ENCODE measurements at places on chromosomes 6 and 20.

DNA sequence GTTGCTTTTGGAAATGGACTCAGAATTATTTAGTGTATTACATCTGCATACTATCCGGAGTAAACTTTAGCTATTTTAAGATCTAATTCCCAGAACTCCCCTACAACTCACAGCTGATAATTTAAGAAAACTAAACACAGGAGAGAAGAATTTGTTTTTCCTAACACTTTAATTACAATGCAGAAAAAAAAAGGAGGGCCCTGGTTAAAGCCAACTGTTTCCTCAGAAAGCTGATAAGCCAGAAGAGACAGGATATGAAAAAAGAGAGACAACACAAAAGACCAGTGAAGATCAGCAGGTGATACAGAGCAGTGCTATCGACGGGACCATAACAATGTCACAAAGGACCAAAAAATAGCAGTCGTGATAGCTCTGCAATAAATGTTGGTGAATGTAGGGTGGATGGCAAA, 5.8 kb downstream of the IFNGR1 start:
- no peak for DNase-seq

GRCh38 chr6:36387440-36388303, at the start of gene ETV7:
TSS of gene ETV7 (minus strand) at chr6:36387669. CDS start at chr6:36387541, 128 bp downstream.
- peak; percentile 18 for DNase-seq

- DNase-seq = no peak
Measured at GRCh38 chr6:164034602-164035140, 620.2 kb downstream of the QKI start.

- no peak for DNase-seq
Measured at GRCh38 chr20:16654858-16655535, 74.8 kb upstream of the SNRPB2 start.

- no peak for DNase-seq
Measured at GRCh38 chr6:51005779-51006178, 187.1 kb downstream of the TFAP2B start.

GRCh38 chr6:87756858-87757257, 54.8 kb upstream of the AKIRIN2 start:
- DNase-seq = peak; percentile 14

DNA sequence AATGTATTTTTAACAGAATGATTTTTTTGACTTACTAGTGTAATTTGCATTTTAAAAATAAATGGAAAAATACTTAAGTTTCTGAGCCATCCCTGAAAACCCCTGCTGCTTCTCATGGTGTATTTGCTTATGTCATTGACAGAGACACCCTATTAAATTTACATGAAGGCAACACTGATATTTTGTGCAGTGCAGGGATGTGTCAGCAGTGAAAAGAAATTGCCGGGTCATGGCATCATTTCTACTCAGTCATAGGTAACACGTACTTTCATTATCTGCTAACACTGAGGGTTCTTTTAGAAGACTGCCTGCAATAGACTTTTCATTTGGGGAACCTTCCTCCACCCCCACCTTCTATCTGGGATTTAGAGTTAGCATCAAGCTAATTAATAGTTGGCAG, 136.7 kb upstream of the RNF217 start:
- DNase-seq = no peak

- no peak for DNase-seq
Measured at GRCh38 chr6:109014606-109015005, 80.0 kb downstream of the SESN1 start.

- no peak for DNase-seq
Measured at GRCh38 chr20:40686434-40686882, 2.6 kb downstream of the MAFB start.

GRCh38 chr6:30836957-30837356, 47.4 kb upstream of the DDR1 start:
- no peak for DNase-seq

GRCh38 chr6:68087399-68088133, 547.5 kb upstream of the ADGRB3 start:
- no peak for DNase-seq
